ENCODE measurements at places on chromosomes 11 and 22.
A peak's percentile ranks its signal among the peaks of the same experiment; 100 is the strongest.

GRCh38 chr11:10309163-10310093, 4.6 kb downstream of the ADM start:
- no peak for DNase-seq

- DNase-seq = peak; percentile 72
Measured at GRCh38 chr22:37804881-37805809, 2.6 kb upstream of the GCAT start.

- DNase-seq = no peak
Measured at GRCh38 chr11:110415081-110415480, 14.7 kb upstream of the FDX1 start.

DNA sequence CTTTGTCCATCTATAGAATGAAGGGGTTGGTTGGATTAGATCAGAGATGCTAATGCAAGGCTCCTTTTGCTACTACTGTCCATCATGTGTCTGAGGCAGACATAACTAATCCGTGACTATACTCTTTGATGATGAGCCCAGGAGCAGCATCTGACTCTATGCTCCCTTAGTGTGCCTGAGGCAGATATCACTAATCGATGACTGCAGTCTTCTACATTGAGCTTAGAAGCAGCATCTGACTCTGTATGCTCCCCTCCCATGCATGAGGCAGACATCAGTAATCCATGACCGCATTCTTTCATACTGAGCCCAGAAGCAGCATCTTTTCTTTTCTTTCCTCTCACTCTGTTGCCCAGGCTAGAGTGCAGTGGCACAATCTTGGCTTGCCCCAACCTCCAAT, 4.2 kb downstream of the TCN2 start:
- DNase-seq = no peak

DNA sequence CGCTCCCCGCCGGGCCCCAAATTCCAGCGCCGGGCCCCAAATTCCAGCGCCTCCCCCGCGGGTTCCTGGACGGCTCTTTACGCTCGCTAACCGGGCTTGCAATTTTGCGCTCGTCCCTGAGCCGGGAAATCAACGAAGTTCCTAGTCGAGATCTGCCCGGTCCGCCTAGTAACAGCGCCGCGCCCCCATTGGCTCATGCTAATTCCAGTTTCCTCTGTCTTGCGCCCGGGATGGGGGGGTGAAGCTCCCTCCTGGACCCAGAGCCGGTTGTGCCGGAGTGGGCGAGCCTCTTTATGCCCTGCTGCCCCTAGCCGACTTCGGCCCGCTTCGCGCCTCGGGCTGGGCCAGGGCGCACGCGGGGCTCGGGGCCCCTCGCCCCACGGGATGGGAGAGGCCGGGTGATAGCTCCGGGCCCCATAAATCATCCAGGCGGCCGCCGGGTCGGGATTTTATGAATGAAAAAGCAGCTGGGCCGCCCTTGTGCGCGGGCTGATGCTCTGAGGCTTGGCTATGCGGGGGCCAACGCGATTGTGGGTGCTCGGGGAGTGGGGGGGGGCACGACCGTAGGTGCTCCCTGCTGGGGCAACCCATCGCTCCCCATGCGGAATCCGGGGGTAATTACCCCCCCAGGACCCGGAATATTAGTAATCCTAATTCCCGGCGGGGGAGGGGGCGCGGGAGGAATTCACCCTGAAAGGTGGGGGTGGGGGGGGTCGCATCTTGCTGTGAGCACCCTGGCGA, 1.8 kb upstream of the CCND1 start:
- DNase-seq = no peak

DNA sequence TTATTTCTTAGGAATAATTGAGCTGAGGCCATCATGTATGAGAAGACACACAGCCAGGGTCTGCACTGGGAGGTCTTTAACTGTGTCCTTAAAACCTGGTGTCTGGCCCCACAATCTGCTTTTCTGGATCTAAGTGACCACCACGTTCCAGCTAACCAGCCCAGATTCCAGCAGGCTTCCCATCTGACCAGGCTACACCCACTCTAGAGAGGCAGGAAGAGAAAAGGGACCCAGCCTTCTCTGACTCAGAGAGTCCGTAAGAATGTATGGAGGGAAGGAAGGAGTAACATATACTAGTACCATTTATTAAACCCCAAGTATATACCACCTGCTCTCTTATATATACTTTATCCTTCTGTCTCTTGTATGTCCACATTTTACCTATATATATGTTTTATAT, 80.1 kb downstream of the LDLRAD3 start:
- DNase-seq = no peak

- DNase-seq = no peak
Measured at GRCh38 chr11:126719740-126720139, 280.8 kb downstream of the KIRREL3 start.

GRCh38 chr11:128735935-128736605, 42.2 kb downstream of the FLI1 start:
- no peak for DNase-seq
